Liver (tissue), 10 donors: ENCODE measurements at places on chromosomes 7 and 10.
A peak's percentile ranks its signal among the peaks of the same experiment; 100 is the strongest.

DNA sequence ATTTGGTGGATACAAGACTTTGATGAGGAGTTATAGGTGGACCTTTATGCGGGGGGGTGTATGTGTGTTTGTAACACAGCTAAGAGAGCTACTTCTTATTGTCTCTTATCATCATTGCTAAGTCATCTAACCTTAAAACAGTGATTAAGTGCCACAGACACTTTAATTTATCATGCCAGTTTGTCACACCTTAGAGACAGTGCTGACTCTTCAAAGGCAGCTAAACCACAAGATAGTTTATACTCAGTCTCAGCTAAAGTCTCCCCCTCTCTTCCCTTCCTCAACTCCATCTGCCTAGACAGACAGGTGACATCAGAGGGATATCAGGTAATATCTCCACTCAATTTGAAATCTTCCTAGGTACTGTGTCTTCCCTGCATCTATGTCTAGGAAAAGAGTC lies 42.2 kb downstream of the MYPN start:
- no peak for DNase-seq

DNA sequence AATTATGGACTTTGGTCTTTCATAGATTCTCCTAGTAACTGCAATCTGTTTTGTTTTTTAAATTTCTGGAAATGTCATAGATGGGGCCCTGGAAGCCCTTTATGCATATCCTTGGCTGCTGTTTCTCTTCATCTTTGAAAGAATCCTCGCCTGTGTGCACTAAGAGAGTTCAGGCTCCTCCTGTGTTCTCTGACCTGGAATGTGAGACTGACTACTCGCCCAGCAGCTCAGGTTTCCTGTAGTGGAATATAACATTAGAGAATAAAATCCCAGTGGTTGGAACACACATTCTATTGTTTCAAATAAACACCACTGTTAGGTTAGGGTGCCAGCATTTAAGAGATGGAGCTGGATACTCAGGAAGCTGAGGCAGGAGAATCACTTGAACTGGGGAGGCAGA lies 56.3 kb downstream of the WDFY4 start:
- no peak for DNase-seq

- no peak for DNase-seq
Measured at GRCh38 chr7:25624833-25625232, 396.5 kb upstream of the NPVF start.

GRCh38 chr7:108486291-108486966 lies 30.2 kb upstream of the NRCAM start:
- no peak for DNase-seq

- DNase-seq = no peak
Measured at GRCh38 chr7:84490661-84491060, 296.1 kb upstream of the SEMA3A start.

- no peak for DNase-seq
Measured at GRCh38 chr7:150631084-150631826, 930 bp downstream of the GIMAP6 start.

- no peak for DNase-seq
Measured at GRCh38 chr7:42611289-42611928, 300.5 kb downstream of the C7orf25 start.

GRCh38 chr7:105776986-105777910 lies 99.2 kb downstream of the ATXN7L1 start:
- no peak for DNase-seq

- no peak for DNase-seq
Measured at GRCh38 chr7:54728411-54728810, 30.6 kb downstream of the SEC61G start.

DNA sequence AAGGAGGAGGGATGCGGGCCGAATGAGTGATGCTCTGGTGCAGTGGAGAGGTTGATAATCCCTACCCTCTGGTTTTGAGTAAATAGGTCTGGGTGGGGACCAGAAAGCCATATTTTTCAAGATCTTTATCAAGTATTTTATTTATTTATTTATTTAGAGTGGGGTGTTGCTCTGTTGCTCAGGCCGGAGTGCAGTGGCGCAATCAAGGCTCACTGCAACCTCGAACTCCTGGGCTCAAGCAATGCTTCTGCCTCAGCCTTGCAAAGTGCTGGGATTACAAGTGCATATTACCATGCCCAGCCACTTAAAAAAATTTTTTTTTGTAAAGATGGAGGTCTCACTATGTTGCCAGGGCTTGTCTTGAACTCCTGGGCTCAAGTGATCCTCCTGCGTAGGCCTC lies 21.6 kb downstream of the SVIL start:
- DNase-seq = no peak

DNA sequence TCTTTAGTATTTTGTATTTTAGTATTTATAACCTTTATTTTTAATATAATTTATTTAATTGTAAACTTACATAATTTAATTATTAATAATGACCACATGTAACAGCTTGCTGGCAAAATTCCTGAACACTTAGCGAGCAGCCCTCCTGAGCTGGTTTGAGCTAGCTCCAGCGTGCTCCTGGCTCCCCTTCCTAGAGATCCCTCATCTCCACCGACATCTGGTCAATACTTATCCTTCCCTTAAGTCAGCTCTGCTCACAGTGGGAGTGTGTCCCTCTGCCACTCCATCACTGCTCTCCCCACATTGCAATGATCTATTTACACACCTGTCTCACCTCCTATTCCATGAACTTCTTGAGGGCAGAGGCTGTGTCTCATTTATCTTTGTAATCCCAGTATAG lies 20.6 kb upstream of the TBXAS1 start:
- no peak for DNase-seq

DNA sequence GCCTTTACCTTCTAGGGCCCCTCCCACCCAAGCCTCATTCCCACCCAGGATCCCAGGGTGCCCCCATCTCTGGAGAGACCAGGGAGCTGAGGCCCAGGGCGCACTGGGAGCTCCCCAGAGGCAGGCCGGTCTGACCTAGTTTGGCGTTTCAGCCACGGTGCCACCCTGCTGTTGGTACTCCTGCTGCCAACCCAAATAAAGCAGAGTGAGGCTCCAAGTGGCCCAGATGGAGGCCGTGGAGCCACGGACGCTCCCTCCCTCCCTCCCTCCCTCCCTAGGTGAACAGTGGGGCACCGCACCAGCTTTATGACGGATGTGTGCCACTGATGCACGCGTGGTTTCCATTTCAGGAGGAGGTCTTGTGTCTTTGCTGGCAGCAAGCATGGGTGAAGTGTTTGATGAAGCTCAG lies 1.8 kb downstream of the INPP5A start:
- DNase-seq = no peak

DNA sequence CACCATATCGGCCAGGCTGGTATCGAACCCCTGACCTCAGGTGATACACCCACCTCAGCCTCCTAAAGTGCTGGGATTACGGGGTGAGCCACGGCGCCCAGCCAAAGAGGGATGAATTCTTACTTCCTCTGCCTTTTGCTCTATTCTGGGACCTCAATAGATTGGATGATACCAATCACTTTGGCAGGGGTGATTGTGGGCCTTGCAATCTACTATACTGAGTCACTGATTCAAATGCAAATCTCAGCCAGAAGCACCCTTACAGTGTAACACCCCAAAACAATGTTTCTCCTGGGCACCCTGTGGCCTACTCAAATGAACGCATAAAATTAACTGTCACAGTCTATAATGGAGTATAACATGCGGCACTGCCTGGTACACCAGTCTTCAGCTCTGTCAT lies 596.7 kb upstream of the LRRTM3 start:
- no peak for DNase-seq

DNA sequence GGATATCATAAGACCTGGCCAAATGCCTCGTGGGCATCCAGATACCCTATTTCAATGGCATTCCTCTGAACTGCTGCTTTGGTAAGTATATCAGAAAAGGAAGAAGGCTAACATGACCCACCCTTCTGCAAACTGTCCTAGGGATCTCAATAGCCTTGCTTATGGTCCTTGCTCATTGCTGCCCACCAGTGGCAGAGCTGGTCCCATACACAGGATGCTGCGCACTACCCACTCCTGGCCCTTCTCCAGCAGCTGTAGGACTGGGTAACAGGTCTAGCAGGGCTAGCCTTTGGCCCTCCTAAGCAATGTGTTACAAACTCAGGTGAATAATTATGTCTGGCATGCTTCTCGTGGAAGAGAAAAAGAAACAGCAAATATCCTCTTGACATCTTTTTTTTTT lies 72.5 kb downstream of the C10orf90 start:
- DNase-seq = peak; percentile 50

DNA sequence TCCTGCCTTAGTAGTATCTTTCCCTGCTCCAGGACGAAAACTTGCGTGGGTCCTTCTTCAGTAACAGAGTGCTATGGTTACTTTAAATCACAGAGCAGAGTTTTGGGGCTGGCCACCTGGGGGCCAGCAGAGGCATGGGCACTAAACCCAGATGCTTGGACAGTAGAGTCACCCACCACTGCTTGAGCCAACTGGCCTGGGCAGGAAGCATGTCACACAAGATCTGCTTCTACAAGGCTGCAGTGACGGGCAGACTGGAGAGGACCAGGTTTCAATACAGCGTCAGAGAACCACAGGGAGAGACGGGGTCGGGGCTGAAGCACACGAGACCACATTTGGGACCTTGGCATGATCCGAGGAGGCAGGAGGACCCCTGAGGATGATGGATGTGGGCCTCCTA lies 14.3 kb upstream of the DMBT1 start:
- DNase-seq = no peak
